ENCODE measurements at places on chromosomes 6 and 20. TPM values are rescaled to one million over a fixed set of nuclear protein-coding genes. Genes with fewer than 3 reads are reported as not detected.

PTCRA gene
- total RNA-seq = not detected

DZANK1 gene
- total RNA-seq = 2.7 TPM

SRSF12 gene
- 1.5 TPM for total RNA-seq

MICA gene
- 27.9 TPM for total RNA-seq

ABHD16B gene
- not detected for total RNA-seq

OOEP gene
- not detected for total RNA-seq

FILIP1 gene
- total RNA-seq = 0.32 TPM

RPP40 gene
- 23.9 TPM for total RNA-seq

EEF1A2 gene
- total RNA-seq = 147 TPM

SNAP91 gene
- total RNA-seq = 0.21 TPM

PRELID3B gene
- 57.3 TPM for total RNA-seq

CENPW gene
- total RNA-seq = 40.2 TPM

ZSCAN12 gene
- total RNA-seq = 1.3 TPM

COL11A2 gene
- total RNA-seq = 0.92 TPM

IFT52 gene
- total RNA-seq = 28.7 TPM

SEL1L2 gene
- total RNA-seq = not detected

MDFI gene
- 0.92 TPM for total RNA-seq

SIRPG gene
- total RNA-seq = not detected

MAPK13 gene
- 0.73 TPM for total RNA-seq

OPRL1 gene
- 0.78 TPM for total RNA-seq

ANGPT4 gene
- total RNA-seq = 0.01 TPM

FAM162B gene
- not detected for total RNA-seq

PDE7B gene
- total RNA-seq = 1.4 TPM

THEMIS gene
- total RNA-seq = not detected

BPI gene
- total RNA-seq = not detected

KCNG1 gene
- total RNA-seq = 18.0 TPM

ISM1 gene
- total RNA-seq = 0.43 TPM

BFSP1 gene
- total RNA-seq = 4.1 TPM

BTN2A1 gene
- 21.8 TPM for total RNA-seq

HCK gene
- 0.12 TPM for total RNA-seq

ULBP2 gene
- total RNA-seq = 4.0 TPM

MCCD1 gene
- not detected for total RNA-seq

PRR3 gene
- total RNA-seq = 14.5 TPM

EDN1 gene
- 45.7 TPM for total RNA-seq

CHRNA4 gene
- total RNA-seq = 0.48 TPM

CCN2 gene
- total RNA-seq = 42.3 TPM

CMTR1 gene
- total RNA-seq = 17.7 TPM

Measured in A549 treated with CORT108297 at 1 μM for 4 hours (cell line).